ENCODE measurements at places on chromosomes 4 and X.

DNA sequence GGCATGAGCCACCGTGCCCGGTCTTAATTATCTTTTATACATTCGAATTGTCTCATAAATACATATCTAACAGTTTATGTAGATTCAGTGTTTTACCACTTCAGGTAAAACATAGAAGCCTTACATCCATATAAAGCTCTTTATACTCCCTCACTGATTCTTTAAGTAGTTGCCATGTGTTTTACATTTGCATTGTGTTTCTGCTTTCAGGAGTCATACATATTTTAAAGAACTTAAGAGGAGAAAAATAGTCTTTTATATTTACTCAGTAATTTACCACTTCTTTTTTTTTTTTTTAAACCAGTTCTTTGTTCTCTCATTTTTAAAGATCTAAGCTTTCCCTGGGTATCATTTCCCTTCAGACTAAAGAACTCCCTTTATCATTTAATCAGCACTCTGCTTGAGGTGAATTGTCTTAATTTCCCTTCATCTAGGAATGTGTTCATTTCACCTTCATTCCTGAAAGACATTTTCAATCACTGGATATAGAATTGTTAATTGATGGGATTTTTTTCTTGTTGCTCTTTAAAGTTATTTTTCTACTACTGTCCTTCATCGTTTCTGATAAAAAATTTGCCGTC is 324.3 kb upstream of the ZCCHC13 start:
- DNase-seq, result no peak

GRCh38 chrX:119062750-119063374 is 9.9 kb upstream of the CT47C1 start:
- DNase-seq, result peak; percentile 30

GRCh38 chr4:164765096-164765495 is 11.2 kb downstream of the SMIM31 start:
- no peak for DNase-seq

GRCh38 chrX:109346491-109346890 is 135.4 kb downstream of the GUCY2F start:
- no peak for DNase-seq

- DNase-seq, result no peak
Observed at GRCh38 chrX:132330156-132330729, 111.0 kb upstream of the RAP2C start.

DNA sequence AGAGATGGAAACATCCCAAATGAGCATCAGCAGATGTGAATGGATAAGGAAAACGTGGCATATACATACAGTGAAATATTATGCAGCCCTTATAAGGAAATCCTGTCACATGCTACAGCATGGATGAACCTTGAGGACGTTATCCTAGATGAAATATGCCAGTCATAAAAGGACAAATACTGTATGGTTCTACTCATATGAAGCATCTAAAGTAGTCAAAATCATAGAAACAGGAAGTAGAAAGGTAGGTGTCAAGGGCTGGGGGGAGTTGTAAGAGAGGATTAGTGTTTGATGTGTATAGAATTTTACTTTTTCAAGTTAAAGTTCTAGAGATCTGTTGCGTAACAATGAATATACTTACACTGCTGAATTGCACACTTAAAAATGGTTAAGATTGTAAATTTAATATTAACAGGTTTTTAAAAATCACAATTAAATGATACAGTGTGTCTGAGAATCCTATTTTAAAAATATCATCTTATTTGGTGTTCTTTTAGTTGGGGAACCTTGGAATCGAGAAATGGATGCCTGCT is 58.5 kb downstream of the KDM6A start:
- no peak for DNase-seq

DNA sequence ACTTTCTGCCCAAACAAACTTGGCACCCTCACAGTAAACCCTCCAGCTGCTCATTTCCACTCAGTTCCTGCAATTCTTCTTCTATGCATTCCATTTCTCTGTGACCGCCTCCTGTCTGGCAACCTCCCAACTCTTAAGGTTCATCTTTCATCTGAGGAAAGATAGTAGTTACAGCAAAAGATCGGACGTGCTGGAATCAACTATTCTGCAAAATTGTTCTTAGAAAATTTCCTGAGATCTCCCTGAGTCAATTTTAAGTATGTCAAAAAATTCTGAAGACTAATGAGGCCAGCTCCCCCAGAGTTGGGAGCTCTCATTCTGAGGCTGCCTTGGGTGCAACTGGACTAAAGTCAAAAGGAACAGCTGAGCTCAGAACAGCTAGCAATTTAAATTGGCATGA is 1026.0 kb downstream of the ADGRL3 start:
- DNase-seq, result no peak

- no peak for DNase-seq
Observed at GRCh38 chr4:54038056-54038455, 26.3 kb downstream of the CHIC2 start.

- no peak for DNase-seq
Observed at GRCh38 chrX:150570512-150570911, 2.1 kb downstream of the MTM1 start.

DNA sequence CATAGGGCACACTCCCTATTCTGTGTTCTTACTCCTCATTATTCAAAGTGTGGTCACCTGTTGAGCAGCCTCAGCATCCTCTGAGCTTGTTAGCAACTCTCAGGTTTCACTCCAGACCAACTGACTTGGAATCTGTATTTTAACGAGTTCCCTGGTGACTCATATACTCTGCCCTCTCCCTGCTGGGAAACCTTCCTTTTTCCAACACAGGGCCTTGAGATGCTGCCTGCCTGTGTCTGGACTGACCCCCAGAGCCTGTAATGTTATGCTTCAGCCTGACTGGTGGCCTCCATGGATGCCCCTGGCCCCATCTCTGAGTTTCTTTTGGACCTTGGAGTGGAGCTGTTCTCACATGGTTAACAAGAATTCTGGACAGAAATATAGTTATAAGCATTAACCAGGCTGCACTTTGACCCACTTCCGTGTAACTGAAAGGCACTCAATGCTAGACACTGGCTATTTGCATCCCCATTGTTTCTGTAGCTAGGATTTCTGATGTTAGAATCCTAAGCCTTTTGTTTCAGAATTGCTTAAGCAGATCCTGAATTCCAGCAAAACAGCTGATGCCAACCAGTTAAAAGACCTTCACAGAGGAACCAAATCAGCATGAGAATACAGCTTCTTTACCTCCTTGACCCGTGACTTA is 262.6 kb downstream of the STIM2 start:
- no peak for DNase-seq

DNA sequence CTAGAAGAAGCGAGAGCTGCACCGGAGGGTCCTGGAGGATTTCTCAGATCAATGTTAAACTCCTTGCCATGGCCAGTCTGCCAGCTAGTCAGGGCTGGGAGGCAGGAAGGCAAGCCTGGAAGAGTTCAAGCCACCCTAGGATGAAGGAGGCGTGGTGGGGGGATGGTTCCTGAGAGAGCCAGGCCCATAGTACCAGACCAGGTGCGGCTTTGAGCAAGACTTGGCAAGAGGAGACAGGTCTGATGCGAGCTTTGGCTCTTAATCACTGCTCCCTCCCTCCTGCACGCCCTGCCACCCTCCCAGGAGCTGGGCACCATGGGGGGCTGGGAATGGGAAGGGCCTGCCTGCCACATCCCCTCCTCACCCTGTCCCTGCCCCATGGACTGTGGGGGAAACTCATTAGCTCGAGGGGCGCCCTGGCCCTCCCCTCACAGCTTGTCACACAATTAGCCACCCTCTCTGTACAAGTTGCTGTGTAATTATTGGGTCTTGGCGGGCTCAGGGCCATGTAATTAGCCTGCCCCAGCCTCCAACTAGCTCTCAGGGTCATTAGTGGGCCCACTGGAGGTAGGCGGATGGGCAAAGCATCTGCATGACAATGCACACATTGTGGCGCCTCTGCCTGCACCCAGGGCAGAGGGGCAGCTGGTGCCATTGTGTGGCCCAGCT is 50.3 kb downstream of the EFNB1 start:
- DNase-seq, result peak; percentile 66

- no peak for DNase-seq
Observed at GRCh38 chr4:53688186-53688790, 97.0 kb upstream of the LNX1 start.

DNA sequence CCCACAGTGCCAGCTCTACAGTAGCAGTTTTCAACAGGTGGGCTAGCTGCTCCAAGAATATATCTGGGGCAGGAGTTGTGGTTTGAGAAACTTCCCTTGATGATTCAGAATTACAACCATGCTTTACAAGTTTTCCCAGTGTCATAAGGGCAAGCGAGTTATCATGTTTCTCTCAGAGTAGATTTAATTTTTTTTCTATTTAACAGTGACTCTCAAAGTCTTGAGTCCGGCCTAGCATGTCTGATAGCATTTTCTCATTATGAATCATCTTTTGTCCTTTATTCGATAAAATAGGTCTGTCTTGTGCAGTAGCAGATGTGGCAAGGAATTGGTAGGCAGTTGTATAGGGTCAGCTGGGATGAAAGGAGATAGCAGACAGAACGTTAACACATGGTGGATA is 62.2 kb upstream of the SPANXD start:
- no peak for DNase-seq

DNA sequence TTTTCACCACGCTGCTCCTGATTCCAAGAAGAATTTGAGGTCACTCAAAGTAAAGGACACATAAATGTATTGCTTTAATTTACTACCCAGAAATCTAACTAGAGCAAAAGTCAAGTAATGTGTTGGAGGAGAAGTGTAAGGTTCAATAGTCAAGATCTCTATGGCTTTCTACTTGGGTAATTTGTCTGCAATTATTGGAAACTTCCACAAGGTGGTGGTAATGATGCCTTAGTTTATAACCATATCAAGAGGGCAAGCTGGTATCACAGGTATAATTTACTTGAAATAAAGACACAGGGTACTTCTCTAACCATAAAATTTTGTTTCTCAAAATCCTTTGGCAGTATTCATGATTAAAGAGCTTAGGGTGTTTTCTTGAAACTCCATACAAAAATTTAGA is 10.2 kb upstream of the GRIA3 start:
- DNase-seq, result no peak
